ENCODE measurements at places on chromosomes 3 and 15.

GRCh38 chr15:22949074-22949547, 31.1 kb downstream of the CYFIP1 start:
- peak; percentile 37 for DNase-seq

GRCh38 chr3:34725774-34726173, 913.6 kb upstream of the ARPP21 start:
- DNase-seq: no peak

DNA sequence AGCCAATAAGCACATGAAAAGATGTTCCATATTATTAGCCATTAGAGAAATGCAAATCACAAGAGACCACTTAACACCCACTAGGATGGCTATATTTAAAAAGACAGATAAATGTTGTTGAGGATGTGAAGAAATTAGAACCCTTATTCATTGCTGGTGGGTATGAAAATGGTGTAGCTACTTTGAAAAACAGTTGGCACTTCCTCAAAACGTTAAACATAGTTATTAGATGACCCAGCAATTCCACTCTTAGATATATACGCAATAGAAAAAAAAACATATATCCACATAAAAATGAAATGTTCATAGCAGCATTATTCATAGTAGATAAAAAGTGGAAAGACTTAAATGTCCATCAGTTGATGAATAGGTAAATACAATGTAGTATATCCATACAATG, 47.1 kb upstream of the TERB2 start:
- no peak for DNase-seq

DNA sequence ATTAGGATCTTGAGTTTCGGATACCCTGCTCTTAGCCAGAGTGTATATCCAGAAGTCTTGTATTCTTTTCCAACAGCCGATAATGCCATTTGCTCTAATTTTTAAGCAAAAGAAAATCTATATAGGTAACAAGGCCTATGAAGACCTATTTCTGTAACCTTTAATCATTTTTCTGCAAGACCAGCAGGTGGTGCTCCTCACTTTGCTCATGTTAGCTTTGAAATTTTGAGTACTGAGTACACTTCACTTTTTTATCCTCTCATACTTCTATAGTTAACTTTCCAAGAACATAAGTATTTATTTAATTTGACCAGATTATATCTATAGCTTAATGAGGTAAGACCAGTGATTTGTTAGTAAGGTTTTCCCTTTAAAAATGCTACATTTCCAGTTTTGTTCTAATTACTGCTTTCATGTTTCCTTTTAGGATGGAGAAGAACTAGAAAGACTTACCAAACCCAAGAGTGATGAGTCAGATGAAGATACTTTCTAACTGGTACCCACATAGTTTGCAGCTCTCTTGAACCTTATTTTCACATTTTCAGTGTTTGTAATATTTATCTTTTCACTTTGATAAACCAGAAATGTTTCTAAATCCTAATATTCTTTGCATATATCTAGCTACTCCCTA, 20.5 kb downstream of the SLC35A5 start:
- no peak for DNase-seq

- no peak for DNase-seq
Measured at GRCh38 chr3:34183114-34183513, 384.7 kb downstream of the PDCD6IP start.

DNA sequence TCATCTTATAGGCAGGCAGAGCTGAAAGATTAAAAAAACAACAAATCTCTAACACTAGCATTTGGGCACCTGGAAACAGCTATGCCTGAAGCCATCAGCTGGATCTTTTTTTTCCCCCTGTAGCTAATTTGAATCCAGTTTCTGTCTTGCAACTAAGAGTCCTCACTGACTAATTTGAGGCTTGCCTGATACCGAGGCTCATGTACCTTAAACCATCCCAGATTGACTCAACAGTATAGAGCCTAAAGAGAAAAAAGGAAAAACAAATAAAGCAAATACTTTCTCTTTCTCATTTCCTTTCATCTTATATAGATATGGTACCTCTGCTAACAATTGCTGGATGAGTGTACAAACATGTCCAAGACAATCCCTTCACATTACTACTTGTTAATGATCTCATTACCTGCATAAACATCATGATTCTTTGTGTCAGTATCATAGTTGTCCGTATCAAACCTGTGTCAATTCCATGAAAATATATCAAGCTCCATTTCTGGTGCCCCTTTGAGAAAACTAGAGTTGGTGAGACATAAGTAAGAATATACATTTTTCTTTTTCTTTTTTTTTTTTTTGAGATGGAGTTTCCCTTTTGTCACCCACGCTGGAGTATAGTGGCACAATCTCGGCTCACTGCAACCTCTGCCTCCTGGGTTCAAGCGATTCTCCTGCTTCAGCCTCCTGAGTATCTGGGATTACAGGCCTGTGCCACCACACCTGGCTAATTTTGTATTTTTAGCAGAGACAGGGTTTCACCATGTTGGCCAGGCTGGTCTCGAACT, 43.1 kb downstream of the BHLHE40 start:
- DNase-seq: no peak

GRCh38 chr3:37586280-37586679, 275.4 kb upstream of the CTDSPL start:
- DNase-seq: no peak

GRCh38 chr3:33636125-33636850, 81.8 kb downstream of the CLASP2 start:
- peak; percentile 6 for DNase-seq

- DNase-seq: peak; percentile 7
Measured at GRCh38 chr3:105397974-105398373, 31.3 kb downstream of the ALCAM start.

GRCh38 chr3:64207289-64208080, 17.8 kb downstream of the PRICKLE2 start:
- no peak for DNase-seq

DNA sequence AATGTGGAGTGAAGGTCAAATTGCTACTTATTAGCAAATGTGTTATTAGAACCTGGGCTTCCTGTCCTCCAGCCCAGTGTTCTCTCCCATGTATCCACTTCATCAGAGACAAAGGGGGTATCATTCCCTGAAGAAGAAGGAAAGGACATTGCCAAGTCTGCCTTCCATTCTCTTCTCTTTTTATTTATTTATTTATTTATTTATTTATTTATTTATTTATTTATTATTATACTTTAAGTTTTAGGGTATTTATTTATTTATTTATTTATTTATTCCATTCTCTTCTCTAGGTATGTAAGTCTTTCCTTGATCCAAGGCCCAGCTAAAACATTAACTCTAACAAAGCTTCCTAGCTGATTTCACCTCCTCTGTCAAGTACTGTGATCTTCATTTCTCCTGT, 277.8 kb upstream of the DNAJC19 start:
- no peak for DNase-seq

DNA sequence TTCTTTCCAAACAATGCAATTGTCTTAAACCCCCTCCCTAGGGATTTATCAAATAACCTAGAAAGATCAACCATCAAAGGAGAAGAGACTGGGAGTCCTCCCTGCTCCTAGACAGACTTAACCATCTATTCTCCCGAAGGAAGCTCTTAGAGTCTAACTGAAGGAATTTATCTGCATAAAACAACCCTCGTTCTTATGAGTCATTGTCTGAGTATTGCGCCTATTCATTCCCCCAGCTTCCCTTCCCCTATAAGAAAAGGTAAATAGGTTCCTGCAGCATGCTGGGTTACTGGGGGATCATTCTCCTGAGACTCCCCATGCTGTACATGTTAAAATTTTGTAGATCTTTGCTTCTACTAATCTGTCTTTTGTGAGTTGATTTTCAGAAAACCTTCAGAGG, 412.7 kb downstream of the OCA2 start:
- DNase-seq: no peak

GRCh38 chr15:92805080-92805690, 94.9 kb upstream of the CHD2 start:
- DNase-seq: no peak

DNA sequence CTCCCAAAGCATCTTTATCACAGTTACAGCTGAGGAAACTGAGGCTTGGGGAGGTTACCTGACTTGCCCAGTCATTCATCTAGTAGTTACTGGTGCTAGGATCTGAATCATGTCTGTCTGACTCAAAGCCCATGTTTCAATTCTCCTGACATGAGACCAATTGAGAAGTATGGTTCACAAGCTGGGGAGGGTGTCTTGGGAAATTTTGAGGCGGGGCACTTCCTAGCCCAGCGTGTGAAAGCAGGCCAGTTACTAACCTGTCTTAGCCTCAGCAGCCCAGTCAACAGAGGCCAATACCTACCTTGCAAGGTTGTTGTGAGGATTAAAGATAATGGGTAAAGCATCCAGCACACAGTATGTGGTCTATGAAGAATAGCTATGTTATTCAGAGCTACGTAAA, 37.0 kb downstream of the CLDN18 start:
- DNase-seq: no peak
